ENCODE measurements at places on chromosomes 5 and 9. TPM values are rescaled to one million over a fixed set of nuclear protein-coding genes. Genes with fewer than 3 reads are reported as not detected.

PCDHB5 gene
- total RNA-seq = not detected

SPATA31D4 gene
- total RNA-seq = not detected

SMIM3 gene
- 30.7 TPM for total RNA-seq

TLX3 gene
- total RNA-seq = not detected

NR2F1-AS1 gene
- 0.11 TPM for total RNA-seq

MZB1 gene
- total RNA-seq = not detected

CDH6 gene
- total RNA-seq = not detected

GPR151 gene
- total RNA-seq = not detected

GBGT1 gene
- 2.7 TPM for total RNA-seq

All from hair follicular keratinocyte (primary cell).